ENCODE measurements at places on chromosomes 7 and 10. TPM values are rescaled to one million over a fixed set of nuclear protein-coding genes. Genes with fewer than 3 reads are reported as not detected.

- peak; percentile 53 for DNase-seq
These were observed 17.9 kb upstream of the CYREN start for GRCh38 chr7:135188298-135188984.

DNA sequence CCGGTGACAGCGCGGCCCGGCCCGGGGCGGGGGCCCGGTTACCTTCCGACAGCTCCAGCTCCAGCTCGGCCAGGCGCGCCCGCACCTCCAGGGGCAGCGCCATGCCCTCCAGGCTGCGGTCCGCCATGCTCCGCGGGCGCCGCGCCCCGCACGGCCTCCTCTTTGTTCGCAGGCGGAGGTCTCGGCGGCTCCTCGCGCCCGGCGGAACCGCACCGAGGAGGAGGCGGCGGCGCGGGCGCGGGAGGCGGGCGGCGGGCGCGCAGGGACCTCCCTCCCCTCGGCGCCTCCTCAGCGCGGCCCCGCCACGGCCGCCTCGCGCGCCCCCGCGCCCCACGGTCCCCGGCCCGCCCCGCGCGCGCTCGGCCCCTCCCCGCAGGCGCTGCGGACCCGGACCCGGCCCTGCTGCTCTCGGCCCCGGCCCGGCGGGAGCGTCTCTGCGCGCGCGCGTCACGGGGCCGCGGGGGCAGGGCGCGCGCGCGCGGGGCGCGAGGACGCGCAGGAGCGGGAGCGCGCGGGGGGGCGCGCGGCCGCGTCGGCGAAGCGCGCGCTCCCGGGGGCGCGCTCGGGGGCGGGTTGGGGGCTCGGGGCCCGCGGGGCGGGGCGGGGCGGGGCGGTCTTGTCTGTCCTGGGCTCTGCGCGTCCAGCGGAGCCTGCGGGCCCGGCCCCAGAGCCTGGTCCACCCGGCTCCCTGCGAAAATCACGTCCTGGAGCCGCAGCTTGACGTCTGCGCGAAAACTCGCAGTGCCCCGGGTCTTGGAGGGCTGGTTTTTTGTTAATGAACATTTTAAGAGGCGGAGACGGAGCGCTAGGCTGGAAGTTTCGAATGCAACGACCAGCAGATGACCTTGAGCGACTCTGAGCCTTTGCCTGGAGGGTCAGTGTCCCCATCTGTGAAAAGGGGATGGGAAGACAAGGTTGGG is at the start of gene DIP2C:
Gene DIP2C, minus strand, starts transcription at position 217 of the 920 bp plus-strand sequence. Its CDS starts 90 bp downstream, at position 127.
- peak; percentile 92 for DNase-seq

DNA sequence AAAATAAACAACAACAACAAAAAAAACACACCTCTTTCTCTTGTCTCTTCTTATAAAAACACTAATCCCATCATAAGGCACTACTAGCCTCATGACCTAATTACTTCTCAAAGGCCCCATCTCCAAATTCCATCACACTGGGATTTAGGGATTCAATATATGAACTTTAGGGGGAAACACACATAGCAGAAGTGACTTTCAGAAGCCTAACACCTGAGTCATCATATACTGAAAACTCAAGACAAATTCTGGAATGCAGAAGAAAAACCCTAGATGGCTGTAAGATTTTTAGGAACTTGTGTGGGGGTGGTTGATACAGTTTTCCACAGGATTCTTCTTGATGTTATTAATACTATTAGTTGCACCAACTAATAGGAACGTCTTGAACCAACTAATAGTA is 33.7 kb upstream of the CSTF2T start:
- DNase-seq = no peak

DNA sequence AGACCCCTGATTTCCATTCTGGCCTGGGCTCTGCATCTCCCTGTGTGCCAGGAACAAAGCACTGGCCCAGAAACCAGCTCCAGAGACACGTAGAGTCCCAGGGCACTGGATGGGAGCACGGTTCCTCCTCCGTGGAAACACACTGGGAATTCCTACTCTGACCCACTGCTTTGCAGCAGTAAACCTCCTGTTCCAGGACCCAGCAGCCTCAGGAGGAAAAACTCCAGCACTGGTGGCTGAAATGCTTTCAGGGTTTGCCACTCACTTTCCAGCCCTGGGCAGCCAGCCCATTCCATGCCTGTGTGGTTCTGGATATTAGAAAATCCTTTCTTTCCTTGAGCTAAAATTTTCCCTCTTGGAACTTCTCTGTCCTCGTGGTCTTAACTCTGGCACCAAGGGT is 58.0 kb downstream of the FAM171A1 start:
- no peak for DNase-seq

- no peak for DNase-seq
These were observed 296.3 kb upstream of the NPSR1 start for GRCh38 chr7:34361663-34362250.

DNA sequence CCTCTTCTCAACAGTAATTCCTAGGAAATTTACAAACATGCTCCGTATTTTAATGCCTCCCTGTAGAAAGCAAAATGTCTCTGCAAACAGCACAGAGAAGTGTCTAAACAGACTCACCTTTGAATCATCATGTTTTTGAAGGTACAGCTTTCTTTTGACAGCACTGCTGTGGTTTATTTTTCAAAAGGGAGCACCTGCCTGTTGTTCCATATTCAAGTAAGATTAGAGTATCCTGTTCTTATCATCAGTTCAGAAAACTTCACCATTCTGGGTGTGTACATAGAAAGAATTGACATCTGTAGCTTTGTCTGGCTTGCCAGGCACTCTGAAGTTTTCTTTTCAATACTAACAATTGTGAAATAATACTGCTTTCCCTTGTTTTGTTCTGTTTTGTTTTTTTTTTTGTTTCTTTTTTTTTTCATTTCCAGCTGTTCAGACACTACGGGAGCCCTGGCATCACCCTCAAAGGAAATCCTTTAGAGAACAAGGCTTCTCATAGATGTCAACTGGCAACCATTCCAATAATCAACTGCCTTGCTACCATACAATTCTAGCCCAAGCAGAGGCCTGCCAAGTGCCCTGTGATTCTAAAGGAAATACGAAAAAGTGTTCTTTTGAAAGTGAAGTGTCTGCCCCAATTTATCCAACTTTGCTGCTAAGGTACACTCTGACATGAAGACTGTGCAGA is 275.9 kb downstream of the PRPF18 start:
- no peak for DNase-seq

DNA sequence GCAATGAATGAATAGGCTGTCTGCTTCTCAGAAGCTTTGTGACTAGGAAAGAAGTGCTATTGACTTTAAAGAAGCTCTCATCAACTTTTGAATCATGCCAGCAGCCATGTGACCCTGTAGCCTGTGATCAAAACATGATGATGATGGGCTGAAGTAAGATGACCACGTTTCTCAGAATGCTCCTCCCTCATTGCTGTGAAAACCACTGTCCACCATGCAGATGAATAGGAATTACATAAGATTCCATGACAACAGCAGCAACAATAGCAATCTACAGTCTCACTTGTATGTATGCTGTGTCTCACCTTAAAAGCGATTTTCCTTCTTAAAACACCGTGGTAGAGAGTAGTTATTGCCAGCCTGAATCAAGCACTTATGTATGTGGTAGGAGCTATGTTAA is 228.4 kb downstream of the TRIL start:
- DNase-seq = no peak

DNA sequence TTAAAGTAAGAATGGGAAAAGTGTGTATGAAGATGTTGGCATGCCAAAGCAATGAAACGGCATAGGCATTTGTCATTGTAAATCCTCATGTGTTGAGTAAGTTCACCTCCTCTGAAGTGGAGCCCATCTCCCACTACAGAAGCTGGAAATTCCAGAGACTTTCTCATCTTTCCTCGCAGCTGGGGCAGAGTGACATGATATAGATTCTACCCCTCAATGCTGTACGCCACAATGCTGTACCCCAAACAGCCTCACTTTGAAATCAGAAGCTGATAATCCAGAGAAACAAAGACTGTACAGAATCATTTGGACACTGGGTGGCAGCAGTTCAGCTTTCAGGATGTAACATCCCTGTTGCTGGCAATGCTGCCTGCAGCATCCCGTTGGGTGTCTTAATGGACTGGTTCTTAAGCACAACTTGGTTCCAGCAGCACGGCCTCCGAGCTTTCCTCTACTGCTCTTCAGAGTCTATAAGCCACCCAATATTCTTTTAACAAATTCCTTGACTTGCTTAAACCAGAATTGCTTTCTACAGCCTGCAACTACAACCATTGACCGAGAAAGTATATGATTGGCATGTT is 18.8 kb downstream of the ZC3HAV1L start:
- peak; percentile 68 for DNase-seq

DNA sequence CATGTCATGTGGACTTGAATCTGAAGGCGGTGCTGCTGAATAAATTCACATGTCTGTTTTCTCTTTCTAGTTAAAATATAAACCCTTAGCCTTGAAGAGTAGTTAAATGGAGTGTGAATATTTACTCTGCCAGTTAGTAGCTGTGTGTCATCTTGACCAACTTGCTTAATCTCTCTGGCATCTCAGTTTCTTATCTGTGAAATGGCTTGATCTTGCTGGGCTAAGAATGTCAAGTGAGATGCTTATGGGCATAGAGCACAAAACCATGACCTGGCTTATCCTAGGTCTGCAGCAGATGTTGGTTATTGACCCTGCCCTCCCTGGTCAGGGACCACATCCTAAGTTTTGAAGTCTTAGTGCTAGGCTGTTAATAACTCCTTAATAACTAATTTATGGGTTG is 16.6 kb downstream of the ARID5B start:
- no peak for DNase-seq

DNA sequence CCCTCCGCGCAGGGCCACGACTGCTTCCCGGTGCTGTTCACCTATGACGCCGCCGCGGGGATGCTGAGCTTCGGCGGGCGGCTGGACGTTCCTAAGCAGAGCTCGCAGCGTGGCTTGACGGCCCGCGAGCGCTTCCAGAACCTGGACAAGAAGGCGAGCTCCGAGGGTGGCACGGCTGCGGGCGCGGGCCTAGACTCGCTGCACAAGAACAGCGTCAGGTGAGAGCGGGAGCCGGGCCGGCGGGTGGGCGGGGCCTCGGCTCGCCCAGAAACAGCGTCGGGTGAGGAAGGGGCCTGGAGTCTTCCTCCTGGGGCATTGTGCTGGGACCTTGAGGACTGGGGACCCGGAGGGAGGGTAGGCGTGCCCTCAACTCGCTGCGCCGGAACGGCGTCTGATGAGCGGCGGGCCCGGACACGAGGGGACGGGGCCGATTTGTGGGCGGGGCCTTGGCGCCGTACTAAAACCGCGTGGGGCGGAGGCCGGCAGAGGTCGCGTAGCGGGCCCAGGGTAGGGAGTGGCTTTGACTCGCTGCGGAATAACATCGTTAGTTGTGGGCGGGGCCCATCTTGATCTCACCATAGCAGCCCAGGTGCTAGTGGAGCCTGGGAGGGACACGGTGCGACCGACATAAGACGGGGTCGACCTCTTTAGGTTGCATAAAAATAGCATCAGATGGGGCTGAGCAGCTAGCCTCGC is 15.6 kb downstream of the PDAP1 start:
- peak; percentile 93 for DNase-seq

ENO4 gene
- not detected for total RNA-seq

CLIP2 gene
- total RNA-seq = 27.5 TPM

CFAP58 gene
- total RNA-seq = 1.1 TPM

FAM25C gene
- total RNA-seq = not detected

DNA sequence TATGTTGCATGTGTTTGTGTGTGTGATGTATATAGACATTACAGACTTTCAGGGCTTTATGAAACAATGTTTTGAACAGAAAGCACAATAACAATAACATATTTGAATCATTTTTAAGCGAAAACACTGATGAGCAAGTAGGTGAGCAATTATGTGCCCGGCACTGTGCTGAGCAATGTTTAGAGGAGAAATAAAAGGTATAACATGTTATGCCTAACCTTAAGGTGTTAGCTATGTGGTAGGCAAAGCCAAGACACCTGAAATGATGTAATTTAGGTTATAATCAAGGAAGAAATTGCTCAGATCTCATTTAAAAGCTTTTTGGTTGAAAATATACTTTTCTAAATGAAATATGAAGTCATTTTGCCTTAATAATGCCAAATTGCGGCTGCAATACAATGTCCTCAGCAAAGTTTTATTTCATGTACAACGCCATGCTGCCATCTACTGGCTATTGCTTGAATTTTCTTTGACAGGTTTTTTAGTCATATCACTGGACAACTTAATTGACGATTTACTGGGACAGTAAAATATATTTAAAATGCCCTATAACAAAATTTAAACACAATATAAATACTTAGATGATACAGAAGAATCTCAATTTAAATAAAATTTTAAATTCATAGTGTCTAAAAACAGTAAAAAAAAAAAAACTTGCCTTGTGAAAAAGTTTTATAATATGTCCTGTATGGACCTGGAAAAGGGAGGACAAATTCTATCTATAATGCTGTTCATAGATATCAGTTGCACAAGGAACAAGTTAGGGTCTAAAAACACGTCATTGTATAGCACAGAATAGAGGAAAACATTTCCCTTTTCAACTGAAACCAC is 131.1 kb upstream of the CDK1 start:
- no peak for DNase-seq

DNA sequence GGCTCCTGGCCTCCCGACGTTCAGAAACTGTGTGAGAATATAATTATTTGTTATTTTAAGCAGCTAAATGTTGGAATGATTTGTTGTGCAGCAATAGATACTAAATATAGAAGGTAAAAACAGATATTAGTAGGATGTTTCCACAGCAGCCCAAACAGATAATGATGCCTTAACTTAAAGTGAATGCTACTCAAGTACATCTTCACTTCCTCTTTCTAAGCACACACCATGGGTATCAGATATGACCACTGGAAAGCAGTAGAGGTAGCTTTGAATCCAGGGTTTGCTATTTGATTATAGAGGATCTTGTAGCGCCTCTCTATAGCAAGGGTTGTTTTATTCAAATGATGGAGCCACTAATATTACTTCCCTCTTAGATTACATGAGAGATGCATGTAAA is 38.2 kb upstream of the BET1 start:
- no peak for DNase-seq

DNA sequence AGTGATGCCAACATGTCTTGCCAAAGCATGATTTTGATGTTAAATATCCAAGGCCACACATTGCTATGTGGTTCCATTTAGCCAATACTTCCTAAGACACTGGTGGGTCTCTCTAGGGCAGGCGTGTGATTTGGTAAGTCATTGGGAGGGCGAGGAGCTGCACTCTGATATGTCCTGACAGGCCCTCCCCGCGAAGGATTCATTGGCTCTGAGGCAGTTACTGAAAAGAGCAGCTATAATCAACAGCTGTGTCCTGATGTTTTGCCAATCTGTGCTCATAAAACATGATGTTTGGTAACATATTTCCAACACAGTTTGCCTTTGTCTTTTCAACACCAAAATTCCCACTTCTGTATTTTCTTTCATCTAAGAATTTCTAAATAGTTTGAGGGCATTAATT is 646.7 kb downstream of the PARD3 start:
- no peak for DNase-seq

PRLHR gene
- total RNA-seq = not detected

EIF4EBP2 gene
- 50.4 TPM for total RNA-seq

SVIL gene
- 374 TPM for total RNA-seq

- DNase-seq = peak; percentile 82
These were observed 911 bp upstream of the HNRNPH3 start for GRCh38 chr10:68330852-68331454.

DNA sequence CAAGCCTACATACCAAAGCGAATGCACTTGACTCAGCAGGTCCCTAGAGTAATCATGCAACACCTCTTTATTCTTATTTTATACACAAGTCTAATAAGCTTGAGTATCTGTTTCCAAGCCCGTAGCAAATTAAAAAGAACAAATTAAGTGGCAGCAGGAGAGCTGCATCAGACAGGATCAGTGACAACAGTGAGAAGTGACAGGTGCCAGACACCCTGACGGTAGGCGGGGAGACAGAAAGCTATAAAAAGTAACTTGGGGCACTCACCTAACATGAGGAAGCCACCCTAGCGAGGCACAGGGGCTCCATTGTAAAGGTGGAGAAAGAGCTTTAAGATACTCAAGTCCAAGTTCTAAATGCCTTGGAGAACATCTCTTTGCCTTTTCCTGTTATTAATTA is 174.2 kb downstream of the PLXNA4 start:
- no peak for DNase-seq
